ENCODE measurements at places on chromosomes 6 and 20. TPM values are rescaled to one million over a fixed set of nuclear protein-coding genes. Genes with fewer than 3 reads are reported as not detected.

OR12D3 gene
- total RNA-seq = not detected

EHMT2 gene
- 36.4 TPM for total RNA-seq

MAP3K5 gene
- 17.6 TPM for total RNA-seq

DNA sequence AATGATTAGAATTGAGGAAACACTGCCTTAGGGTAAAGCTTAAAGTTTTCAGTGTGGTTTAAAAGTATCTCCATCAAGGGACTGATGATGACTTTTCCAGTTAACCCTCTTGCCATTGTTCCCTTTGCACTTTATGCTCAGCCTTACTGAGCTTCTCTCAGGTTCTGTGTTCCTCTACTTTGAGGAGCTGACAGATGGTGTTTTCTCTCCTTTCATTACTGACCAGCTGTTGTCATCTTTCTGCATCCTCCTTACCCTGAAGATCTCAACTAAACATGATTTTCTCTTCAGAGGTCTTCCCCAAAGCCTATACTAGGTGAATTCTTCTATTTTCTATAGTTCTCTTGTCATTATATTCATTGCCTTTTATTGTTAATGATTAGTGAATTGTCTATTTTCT lies 475.6 kb upstream of the SYNCRIP start:
- no peak for DNase-seq

- peak; percentile 31 for DNase-seq
These were observed 46.3 kb upstream of the NHSL1 start for GRCh38 chr6:138545621-138545980.

DNA sequence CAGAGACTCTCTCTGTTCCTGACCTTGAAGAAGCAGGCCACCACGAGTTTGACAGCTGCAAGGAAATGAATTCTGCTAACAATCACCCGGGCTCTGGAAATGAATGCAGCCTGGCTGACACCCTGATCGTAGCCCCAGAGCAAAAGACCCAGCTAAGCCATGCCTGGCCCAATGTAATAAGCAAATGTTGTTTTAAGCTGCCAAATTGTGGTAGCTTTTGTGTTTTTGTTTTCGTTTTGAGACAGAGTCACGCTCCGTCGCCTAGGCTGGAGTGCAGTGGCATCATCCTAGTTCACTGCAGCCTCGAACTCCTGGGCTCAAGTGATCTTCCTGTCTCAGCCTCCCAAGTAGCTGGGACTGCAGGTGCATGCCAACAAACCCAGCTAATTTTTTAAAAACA lies 3.3 kb upstream of the OXT start:
- no peak for DNase-seq

DNA sequence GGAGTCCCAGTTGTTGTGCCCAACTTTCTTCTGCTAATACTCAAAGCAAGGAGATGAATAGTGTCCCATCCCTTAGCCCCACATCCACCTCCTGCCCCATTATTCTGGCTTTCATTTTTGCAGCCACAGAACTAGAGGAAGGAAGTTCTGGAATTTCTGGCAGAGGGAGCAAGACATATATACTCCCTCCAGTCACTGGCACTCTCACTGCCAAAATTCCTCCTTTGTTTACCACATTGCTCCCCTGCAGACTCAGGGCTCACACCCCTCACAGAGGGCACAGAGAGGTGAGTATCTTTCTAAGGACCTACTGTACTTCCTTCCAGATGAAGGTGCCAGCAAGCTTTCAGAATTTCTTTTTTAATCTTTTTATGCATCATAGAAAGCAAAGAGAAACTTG lies 168.0 kb upstream of the ID4 start:
- DNase-seq = no peak

DNA sequence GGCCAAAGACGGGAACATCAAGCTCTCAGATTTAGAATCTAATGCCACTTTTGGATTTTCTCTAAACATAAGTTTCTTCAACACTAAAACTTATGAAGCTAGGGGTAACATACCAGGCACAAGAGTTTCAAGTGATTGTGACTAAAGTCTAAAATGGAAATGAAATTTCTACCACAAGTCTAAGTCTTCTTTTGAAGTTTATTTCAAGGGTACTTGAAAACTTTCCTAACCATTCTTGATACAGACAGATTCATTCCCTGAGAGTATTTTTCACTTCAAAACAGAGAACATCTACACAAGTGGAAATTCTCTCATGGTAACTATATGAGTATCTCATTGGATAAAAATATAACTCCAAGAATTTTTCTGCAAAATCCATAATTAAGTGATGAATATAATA lies 56.2 kb downstream of the BTBD9 start:
- no peak for DNase-seq

DNA sequence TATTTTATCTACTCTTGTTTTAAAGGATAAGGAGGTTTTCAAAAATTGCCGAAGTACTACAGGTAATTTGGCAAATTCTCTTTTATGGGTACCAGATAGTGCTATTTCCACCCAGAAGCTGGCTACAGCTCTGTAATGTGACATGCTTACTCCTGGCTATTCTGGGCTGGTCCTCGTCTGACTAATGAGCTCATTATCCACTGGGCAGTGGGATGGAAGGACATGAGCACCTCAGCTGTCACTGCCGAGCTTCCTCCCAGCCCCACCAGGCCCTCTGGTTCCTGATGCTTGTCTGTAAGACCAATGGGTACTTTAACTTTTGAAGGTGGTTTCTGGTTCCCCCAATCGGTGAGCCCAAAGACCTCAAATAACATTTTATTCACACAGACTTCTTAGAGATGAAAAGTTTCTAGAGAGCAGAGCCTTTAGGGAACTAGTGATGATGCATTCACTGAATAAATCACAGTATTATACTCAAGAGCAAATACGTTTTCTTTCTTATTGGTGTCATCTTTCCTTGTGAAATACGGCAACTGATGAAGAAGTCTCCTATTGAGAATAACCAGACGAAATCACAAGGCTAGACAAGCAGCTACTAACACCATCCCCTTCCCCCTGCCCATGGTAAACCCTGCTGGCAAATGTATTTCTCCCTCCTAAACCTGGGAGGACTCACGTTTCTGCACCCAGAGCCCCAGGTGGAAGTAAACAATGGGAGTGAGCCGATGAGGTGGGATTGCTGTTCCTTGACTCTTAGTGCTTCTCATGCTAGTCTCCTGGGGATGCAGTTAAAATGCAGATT lies 80.8 kb downstream of the SLC22A3 start:
- no peak for DNase-seq
